ENCODE measurements at places on chromosomes 1 and 21.

- DNase-seq, result no peak
- no peak overlapping the region for H3K4me3 ChIP-seq
- no peaks in the 10 kb centered on the region for H3K4me1 ChIP-seq
Observed at GRCh38 chr1:235199441-235199840, 38.4 kb upstream of the RBM34 start.

DNA sequence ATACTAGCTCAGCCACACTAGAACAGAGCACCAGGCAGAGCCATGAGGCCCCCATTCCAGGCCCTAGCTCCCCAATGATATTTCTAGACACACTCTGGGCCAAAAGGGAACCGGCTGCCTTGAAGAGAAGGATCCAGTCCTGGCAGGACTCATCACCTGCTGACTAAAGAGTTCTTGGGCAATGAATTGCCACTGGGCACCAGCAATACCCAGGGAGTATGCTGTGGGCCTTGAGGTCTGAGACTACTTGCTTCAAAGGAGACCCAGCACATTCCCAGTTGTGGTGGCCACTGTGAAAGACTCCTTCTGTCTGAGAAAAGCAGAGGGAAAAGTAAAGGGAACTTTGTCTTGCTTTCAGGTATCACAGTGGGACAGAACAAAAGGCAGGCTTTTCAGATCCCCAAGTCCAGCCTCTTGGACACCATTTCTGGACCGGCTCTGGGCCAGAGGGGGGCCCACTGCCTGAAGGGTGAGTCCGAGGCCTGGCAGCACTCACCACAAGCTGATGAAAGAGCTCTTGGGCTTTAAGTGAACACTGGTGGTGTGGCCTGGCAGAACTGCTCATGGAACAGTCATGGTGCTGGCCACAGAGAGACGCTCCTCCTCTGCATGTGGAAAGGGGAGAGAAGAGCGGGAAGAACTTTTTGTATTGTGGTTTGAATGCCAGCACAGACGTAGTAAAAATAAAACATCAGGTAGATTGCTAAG, 72.5 kb downstream of the CDC42BPA start:
- no peaks in the 10 kb centered on the region for H3K4me1 ChIP-seq
- H3K4me3 ChIP-seq, result no peak overlapping the region
- no peak for DNase-seq
- no peaks in the 10 kb centered on the region for H3K27me3 ChIP-seq
- no peak overlapping the region for H3K27ac ChIP-seq
- H3K36me3 ChIP-seq, result no peaks in the 10 kb centered on the region

DNA sequence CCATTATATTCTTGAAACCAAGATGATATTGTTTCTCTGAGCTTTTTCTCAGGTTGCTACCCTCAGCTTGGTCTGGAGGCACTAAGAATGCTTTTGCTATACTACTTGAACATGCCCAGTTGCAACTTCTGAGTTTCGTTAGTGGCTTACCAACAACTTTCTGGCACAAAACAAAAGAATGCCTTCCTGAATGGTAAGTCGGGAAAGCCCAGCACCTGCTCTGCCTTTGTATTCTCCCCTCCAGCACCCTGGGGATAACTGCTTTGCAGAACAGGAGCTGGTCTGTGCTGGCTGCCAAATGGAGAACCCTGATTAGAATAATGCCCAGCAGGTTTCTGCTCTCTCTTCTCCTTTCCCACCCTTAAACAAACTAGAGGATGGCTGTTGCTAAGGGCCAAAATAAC, 149.3 kb downstream of the TGFB2 start:
- H3K4me3 ChIP-seq, result no peak overlapping the region
- no peak overlapping the region for H3K27ac ChIP-seq
- no peaks in the 10 kb centered on the region for H3K27me3 ChIP-seq
- peak; percentile 38 for DNase-seq

- H3K27ac ChIP-seq, result no peak overlapping the region
- no peak overlapping the region for H3K4me3 ChIP-seq
- H3K36me3 ChIP-seq, result no peaks in the 10 kb centered on the region
- H3K27me3 ChIP-seq, result no peaks in the 10 kb centered on the region
- no peak for DNase-seq
Observed at GRCh38 chr21:41482301-41482700, 25.7 kb downstream of the TMPRSS2 start.

- no peaks in the 10 kb centered on the region for H3K36me3 ChIP-seq
- H3K4me3 ChIP-seq, result no peak overlapping the region
- DNase-seq, result no peak
- no peak overlapping the region for H3K27ac ChIP-seq
Observed at GRCh38 chr1:106968644-106969043, 87.8 kb upstream of the PRMT6 start.

GRCh38 chr1:198809247-198809646, 170.4 kb downstream of the PTPRC start:
- no peak for DNase-seq
- H3K27ac ChIP-seq, result no peak overlapping the region
- no peaks in the 10 kb centered on the region for H3K36me3 ChIP-seq
- H3K27me3 ChIP-seq, result no peaks in the 10 kb centered on the region
- no peaks in the 10 kb centered on the region for H3K4me1 ChIP-seq

DNA sequence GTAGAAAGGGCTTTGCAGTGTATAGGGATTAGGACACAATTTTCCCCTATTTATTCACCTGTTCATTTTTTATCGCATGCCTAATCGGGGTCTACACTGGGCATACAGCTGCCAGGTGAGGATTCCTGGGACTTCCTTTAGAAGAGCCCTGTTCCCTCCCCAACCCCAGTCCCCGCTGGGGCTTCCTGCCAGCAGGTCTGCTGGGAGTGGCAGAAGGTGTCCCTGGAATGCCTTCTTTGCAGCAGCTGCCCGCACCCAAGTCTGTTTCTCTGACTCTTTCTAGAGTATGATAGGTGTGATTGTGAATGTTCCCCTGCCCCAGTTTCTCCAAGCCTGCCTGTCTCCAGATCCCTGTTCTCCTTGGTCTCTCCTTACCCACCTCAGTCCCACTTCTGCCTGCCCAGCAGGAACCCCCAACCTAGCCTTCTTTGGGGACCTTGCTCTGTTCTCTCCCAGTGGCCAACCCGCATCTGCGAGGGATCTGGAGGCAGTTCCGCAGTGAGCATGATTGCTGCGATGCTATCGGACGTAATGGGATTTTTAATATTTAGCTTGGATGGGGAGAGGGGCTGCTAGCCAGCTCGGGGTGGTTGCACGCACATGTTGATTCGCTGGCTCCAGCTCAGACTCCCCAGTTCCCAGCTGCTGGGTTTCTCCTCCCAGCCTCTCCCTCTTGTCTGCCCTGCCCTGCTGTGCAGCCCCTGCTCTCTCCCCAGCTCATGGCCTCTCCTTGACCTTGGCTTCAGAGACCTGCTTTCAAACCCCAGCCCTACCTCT, 79.8 kb downstream of the EPHB2 start:
- no peaks in the 10 kb centered on the region for H3K36me3 ChIP-seq
- H3K4me3 ChIP-seq, result no peak overlapping the region
- no peaks in the 10 kb centered on the region for H3K4me1 ChIP-seq
- no peak for DNase-seq
- no peak overlapping the region for H3K27ac ChIP-seq
